Hypothalamus (tissue), 51 donors: ENCODE measurements at places on chromosomes 7 and 10.

- no peak for DNase-seq
These were observed 78.3 kb downstream of the UNCX start for GRCh38 chr7:1310936-1311335.

GRCh38 chr7:87797798-87798403 is 78.3 kb downstream of the SLC25A40 start:
- no peak for DNase-seq

- DNase-seq: no peak
These were observed 67.2 kb downstream of the COBL start for GRCh38 chr7:51249187-51249945.

DNA sequence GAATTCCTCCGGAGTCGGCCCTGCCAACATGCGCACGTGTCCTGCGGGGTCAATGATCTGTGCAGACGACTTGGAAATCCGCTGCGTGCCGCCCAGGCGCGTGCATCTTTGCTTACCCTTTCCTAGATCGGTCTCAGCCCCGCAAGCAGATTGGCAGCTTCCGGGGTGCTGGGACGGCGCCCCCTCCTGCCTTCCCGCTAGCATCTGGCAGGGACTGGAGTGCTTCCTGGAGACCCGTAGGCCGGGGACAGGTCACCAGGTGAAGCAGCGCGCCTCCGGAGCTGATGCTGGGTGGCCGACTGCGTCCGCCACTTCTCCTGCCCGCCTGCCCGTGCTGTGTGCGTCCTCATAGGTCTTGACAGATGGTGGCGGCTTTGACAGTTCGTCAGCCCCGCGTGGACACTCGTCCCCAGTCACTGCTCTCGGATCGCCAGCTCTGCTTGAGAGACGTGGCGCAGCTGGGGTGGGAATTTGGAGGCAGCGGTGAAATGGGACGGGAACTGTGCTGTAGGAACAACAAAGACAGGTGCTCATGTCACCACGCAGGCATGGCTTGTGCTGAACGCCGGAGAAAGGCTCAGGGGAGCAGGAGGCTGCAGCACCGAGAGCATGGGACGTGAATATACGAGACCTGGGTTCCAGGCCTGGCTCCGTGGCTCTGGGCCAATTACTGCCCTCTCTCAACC is 21.9 kb upstream of the KCNK18 start:
- DNase-seq: no peak
